ENCODE measurements at places on chromosomes 11 and 22. TPM values are rescaled to one million over a fixed set of nuclear protein-coding genes. Genes with fewer than 3 reads are reported as not detected.

GRCh38 chr22:37314315-37315074 lies 32.2 kb downstream of the CYTH4 start:
- H3K4me3 ChIP-seq = no peak overlapping the region
- DNase-seq = no peak
- H3K27me3 ChIP-seq = no peaks in the 10 kb centered on the region
- H3K36me3 ChIP-seq = no peaks in the 10 kb centered on the region

- H3K27ac ChIP-seq = no peak overlapping the region
- peak; percentile 99 for DNase-seq
- H3K27me3 ChIP-seq = no peaks in the 10 kb centered on the region
- H3K4me1 ChIP-seq = peaks cover 16% of the 10 kb centered on the region
- H3K36me3 ChIP-seq = no peaks in the 10 kb centered on the region
Measured at GRCh38 chr11:304915-305843, 2.4 kb upstream of the IFITM2 start.

IGSF9B gene
- 0.36 TPM for total RNA-seq

FERMT3 gene
- 0.59 TPM for total RNA-seq

DNA sequence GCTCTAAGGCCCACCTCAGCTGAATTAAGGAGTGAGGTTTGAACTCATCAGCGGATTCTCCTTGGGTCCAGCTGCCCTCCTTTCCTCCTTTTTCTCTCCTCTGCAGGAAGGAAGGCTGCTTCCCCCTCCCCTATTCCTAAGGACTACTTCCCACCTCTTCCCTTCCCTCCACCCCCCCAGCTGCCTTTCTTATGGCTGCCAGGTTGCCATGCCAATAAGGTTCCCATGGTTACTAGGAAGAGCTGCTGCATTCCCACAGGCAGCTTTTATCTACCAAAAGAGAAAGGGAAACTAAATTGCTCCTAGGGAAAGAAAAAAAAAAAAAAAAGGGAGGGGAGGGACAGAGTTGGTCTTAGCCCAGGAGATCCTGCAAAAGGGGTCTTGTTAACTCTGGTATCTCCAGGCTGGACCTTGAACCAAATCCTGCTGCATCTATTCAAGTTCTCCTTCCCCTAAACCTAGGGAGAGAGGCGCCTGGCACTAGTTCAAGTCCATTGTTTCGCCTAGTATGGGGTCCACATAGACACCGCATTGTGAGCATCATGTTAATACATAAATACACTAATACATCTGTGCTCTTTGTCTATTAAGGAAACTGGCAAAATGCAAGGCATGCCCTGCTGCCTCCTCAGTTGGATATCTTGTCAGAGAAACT lies 21.2 kb upstream of the FEZ1 start:
- no peak overlapping the region for H3K27ac ChIP-seq
- no peaks in the 10 kb centered on the region for H3K36me3 ChIP-seq
- peak; percentile 32 for DNase-seq
- peak overlapping the region; percentile 19 for H3K4me3 ChIP-seq
- H3K27me3 ChIP-seq = peaks cover 5% of the 10 kb centered on the region

DNA sequence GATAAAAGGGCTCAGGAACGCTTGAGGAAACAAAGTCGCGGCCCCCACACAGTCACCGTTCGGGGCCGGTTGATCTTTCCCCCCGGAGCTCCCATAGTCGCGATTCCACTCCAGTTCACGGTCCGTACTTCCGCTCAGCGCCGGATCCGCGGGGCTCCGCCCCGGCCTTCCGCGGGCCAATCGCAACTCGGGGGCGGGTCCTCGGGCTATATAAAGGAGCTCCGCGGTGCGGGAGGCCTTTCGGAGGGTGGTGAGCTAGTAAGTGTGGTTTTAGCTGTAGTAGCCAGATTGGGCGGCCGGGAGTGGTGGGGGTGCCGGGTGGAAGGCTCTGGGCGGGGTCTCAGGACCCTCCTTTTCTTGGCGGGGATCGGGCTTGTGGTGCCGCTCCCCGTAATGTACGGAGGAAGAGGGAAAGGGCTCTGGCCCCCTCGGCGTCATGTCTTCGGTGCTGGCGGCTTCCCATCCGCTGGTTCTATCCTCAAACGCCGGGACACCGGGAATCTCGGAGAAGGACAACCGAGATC lies at the start of the genes C11orf98 and CSKMT:
TSS of gene C11orf98 (minus strand) at position 136 of the 524 bp plus-strand sequence. CDS start at position 95, 41 bp downstream.
TSS of gene CSKMT (plus strand) at position 238 of the 524 bp plus-strand sequence. CDS start 568 bp downstream, outside the sequence.
- peaks cover 29% of the 10 kb centered on the region for H3K36me3 ChIP-seq
- no peaks in the 10 kb centered on the region for H3K27me3 ChIP-seq
- peak within 1 kb of the TSS; percentile 82 for H3K27ac ChIP-seq
- peak; percentile 98 for DNase-seq
- peak within 1 kb of the TSS; percentile 97 for H3K4me3 ChIP-seq
- peaks cover 21% of the 10 kb centered on the region for H3K4me1 ChIP-seq

GRCh38 chr11:5364214-5364613 lies 12.9 kb downstream of the OR51B6 start:
- H3K4me1 ChIP-seq = peaks cover 63% of the 10 kb centered on the region
- peak overlapping the region; percentile 91 for H3K27ac ChIP-seq
- H3K4me3 ChIP-seq = no peak overlapping the region
- DNase-seq = peak; percentile 38

DNA sequence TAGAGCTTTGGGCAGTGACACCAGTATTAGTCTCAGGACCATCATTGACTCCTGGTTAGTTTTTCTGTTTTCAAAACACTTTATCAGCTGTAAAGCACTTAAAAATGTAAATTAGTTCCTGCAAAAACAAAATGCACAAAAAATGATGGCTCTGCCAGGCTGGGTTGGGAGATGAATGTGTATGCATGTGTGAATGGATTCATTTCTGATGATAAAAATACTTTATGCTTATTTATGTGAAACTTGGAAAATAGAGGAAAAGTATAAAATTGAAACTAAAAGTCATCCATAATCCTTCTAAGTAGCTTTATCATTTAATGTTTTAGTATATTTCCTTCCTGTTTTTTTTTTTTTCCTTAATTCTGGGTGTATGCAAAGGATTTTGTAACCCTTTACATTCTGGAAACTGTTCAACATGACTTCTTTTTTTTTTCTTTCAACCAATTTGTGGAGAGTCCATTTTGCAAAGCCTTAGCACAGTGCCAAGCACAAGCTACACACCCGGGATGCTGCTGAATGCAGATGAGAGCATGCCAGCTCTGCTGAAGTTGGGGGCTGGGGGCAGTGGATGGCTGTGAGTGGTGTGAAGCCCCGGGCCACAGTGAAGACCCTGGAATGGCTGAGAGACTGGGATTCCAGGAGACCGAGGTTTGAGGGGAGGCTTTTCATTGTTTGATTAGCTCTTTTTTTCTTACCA lies 37.6 kb downstream of the PTPRJ start:
- no peak for DNase-seq
- no peak overlapping the region for H3K4me3 ChIP-seq
- no peaks in the 10 kb centered on the region for H3K27me3 ChIP-seq
- peaks cover 12% of the 10 kb centered on the region for H3K4me1 ChIP-seq
- no peak overlapping the region for H3K27ac ChIP-seq

MIOX gene
- under 0.01 TPM for total RNA-seq

GGTLC2 gene
- total RNA-seq = not detected

- DNase-seq = peak; percentile 84
- peaks cover 15% of the 10 kb centered on the region for H3K4me1 ChIP-seq
- H3K27ac ChIP-seq = no peak overlapping the region
- no peak overlapping the region for H3K4me3 ChIP-seq
- peaks cover 6% of the 10 kb centered on the region for H3K36me3 ChIP-seq
- no peaks in the 10 kb centered on the region for H3K27me3 ChIP-seq
Measured at GRCh38 chr11:1879342-1879940, 12.3 kb downstream of the PRR33 start.

Measured in osteoblast (primary cell).